Mesendoderm (in vitro differentiated cells): ENCODE measurements at places on chromosomes 11 and 22.
A peak's percentile ranks its signal among the peaks of the same experiment; 100 is the strongest.

DNA sequence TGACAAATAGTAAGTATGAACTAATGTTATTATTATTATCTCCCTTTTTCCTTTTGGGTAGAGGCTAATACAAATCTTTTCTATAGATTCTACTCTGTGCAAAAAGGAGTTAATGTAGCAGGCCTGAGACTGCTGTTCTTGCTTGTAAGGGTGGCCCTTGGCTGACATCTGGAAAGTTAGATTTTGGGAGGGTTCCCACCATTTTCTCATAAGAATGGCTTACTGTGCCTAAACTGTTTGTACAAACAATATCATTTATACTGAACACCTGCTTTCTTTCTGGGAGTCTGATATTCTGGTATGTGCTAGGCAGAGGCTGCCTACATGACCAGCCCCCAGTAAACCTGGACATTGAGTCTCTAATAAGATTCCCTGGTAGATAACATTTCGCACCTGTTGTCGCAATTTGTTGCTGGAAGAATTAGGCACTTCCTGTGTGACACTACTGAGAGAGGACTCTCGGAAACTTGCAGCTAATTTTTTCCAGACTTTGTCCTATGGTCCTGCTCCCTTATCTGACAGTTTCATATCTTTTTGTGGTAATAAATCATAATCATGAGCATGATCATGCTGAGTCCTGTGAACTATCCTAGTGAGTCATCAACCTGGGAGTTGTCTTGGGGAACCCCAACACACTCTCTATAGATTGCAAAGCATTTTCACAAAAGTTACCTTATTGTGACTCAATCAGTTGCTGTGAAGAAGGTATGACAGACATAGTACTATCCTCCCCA is 257.7 kb upstream of the CCDC90B start:
- peak; percentile 46 for DNase-seq

DNA sequence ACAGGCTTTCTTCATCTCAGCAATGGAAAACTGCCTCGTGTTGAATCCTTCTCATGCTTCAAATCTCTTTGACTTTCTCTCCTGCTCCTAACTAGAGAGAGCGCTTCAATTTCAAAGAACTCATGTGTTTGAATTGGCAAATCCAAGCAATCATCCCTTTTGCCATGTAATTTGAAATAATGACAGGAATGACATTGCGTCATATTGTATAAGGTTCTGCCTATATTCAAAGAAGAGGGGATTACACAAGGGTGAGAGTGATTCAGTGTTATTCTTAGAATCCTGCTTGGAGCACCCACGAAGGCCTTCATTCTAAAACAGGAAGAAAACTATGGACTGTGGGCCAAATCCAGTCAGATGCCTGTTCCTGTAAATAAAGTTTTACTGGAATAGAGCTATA is 720.6 kb downstream of the JRKL start:
- no peak for DNase-seq

DNA sequence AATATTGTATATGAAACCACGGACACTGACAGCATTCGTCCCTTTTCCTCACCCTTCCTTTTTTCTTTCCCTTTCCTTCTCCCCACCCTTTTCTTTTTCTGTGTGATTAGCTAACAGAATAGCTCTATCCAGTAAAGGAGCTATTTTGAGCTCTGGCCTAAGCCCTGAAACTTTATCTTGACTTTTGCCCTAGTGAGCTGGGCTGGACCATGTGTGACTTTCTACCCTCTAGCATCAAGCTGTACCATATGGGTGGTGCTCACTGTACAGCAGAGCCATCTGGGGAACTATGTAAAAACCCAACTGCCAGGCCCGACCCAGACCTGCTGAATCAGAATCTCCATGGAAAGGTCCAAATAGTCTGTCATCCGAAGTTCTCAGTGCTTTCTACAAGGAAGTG is 21.9 kb upstream of the PANX1 start:
- DNase-seq, result no peak

DNA sequence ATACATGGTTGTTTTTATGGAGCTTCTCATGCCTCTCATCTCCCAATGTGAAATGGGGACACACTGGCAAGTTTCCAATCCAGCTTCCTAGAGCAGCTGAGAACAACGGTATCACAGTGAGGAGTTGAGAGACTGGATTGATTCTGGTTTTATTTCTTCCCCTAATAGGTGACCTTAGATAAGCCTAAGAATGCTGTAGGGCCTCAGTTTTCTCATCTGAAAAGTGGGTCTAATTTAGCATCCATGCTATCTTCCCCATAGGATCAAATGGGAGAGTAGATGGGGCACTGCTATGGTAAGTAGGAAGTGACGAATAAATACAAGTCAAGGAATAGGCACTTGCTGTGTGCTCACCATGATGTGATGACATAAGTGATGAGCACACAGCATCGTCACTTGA is 61.1 kb upstream of the PHOX2A start:
- no peak for DNase-seq

GRCh38 chr11:7060868-7061267 is 27.9 kb upstream of the RBMXL2 start:
- no peak for DNase-seq

DNA sequence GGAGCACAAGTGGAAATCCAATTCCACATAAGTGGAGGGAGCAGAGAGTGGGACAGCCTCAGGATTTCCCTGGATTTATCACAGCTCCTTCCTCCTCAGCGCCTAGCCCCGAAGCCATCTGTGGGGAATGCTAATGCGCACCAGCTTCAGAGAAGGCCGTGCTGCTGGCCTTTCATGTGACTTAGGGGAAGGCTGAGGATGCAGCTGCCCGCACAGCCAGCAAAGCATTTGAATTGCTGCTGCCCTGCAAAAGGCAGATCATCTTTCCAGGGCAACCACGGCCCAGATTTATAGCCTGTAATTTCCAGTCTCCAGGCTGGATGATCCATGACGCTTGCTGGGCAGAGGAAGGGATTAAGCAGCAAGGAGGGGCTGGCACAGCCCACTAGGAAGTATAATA is 29.9 kb downstream of the SYN3 start:
- DNase-seq, result no peak

DNA sequence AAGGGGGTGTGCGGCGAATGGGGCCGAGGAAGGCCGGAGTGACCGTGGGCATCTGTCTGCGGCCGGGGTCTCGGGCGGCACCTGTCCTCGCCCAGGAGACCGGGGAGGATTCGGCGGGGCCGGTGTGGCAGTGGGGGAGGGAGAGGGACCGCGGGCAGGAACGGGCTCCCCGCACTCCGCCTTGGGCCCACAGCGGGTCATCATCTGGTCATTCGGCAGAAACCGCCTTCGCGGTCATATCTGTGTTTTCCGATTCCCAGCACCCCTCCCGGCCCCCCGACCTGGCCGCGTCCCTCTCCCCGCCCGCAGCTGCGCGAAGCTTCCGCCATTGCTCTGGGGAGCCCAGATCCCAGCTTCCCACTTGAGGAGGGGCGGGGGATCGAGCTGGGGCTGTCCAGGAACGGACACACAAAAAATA is 824 bp upstream of the CBX6 start:
- DNase-seq, result peak; percentile 51

- no peak for DNase-seq
Measured at GRCh38 chr11:9527481-9528135, 45.9 kb upstream of the WEE1 start.

- no peak for DNase-seq
Measured at GRCh38 chr11:73913472-73913871, 36.7 kb downstream of the PAAF1 start.

DNA sequence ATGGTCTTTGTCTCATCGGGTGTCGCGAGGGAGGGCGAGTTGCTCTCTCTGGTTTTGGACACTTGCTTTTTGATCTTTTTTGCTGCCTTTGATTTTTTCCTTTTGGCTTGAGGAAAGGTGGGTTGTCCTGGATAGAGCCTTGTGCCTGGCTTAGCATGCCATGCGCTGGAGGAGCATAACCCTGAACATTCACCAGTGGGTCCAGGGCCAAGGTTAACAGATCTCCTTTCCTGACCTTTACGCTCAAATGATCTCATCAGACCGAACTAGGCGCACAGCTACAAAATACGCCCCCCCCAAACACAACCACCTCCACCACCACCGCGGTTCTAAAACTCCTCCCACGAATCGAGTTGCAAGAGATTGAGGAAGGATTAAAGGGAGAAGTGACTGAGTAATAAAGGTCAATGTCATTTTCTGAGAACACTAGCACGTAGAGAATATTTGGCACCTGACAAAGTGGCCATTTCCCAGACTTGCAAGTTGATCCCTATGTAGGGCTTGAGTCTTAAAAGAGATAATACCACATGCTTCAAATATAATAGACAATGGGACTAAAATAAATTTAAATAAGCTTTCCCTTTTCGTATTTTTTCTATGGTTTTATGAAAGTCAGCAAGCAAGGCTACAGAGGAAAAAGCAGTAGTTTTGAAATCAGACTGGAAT is 48.7 kb upstream of the CADM1 start:
- DNase-seq, result no peak

- no peak for DNase-seq
Measured at GRCh38 chr11:116558504-116559211, 214.1 kb downstream of the BUD13 start.

DNA sequence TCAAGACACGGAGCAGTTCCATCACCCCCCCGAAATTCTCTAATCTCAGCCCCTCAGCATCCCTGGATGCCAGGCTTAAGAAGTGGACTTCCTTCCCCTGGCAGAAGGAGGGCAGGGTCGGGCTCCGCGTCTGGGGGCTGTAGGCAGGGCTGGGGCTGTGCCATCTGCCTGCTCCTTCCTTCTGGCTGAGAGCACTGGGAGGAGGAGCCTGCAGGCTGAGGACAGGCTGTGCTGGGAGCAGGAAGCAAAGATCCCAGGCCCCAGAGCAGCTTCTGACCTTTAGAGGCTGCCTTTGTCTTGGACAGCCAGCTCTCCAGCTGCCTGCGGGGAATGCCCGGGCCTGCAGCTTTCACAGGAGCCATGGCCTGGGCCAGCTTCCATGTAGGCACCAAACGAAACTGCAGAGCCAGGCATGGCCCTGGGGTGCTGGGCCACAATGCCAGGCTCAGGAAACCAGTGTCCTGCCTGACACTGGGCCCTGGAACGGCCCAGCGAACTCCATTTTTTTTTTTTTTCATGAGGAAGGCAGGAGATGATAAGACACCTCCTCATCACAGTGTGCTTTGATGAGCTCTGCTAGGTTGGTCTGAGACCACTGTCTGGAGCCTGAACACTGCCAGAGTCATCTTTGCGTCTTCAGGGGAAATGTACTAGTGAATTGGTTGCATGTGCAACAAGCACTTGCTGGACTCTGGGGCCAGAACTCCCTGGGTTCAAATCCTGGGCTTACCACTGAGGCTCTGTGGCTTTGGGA is 67.9 kb downstream of the MCM5 start:
- DNase-seq, result peak; percentile 16

- no peak for DNase-seq
Measured at GRCh38 chr11:16346975-16347374, 9.4 kb downstream of the SOX6 start.

DNA sequence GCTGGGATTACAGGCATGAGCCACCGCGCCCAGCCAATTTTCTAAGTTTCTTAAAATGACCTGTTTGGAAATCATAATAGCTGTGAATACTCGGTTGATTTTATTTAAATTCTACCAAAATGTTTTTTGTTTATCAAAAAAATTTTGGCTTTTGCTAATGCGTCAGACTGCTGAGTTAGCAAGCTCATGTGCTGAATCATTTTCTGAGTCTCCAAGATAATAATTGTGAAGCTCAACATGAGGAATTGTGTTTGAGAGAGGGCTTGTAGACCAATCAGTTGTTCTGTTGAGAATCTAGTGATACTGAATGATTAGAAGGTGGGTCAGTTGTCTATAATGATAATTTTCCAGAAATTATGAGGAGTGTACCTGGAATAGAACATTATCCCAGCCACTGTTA is 15.9 kb downstream of the RNF214 start:
- no peak for DNase-seq

DNA sequence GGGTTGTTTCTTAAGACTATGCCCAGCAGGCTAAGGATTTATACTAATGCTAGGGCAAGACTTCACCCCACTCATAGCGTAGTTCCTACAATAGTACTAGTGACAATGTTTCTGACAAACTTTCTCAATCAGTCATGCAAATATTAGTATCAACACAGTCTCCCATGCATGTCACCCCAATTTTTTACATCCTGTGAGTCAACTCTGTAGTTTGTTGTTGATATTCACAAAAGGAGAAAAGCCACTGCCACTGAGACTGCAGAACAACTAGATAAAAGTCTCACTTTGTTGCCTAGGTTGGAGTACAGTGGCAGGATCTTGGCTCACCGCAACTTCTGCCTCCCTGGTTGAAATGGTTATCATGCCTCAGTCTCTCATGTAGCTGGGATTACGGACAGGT is 155.2 kb downstream of the RBFOX2 start:
- no peak for DNase-seq

GRCh38 chr11:12885717-12886239 is 123.3 kb upstream of the RASSF10 start:
- DNase-seq, result no peak

DNA sequence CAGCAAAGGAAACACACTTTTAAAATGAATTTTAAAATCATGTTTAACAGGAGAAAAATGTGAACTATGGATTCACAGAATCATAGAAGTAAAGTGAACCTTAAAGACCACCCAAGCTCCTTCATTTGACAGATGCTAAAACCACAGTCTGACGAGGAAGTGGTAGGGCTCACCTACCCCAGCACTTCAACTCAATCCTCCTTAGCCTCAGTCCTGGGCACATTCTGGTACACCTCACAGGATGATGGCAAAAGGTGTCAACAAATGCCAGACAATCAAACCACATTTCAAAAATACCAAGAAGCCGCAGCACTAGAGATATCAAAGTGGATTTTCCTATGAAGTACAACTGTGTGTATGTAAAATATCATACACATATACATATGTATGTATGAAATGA is 43.1 kb downstream of the PITPNB start:
- no peak for DNase-seq

- DNase-seq, result no peak
Measured at GRCh38 chr11:8204025-8204424, 35.2 kb upstream of the RIC3 start.

DNA sequence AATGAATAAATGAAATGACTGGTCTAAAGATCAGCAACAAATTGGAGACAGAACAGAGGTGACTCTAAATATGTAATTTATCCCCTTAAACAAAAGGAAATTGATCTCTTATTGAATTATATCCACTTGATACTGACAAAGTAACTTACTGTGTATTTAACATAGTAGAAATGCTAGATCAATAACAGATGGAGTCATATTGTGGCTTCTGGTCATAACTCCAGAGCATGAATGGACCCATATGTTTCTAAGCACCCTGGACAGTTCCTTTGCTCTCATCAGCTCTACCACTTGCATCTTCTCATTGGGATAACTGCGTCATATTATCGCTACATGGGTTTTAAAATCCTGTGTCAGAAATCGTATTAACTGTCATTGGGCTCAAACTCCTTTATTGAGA is 222.3 kb downstream of the ETS1 start:
- peak; percentile 39 for DNase-seq

- DNase-seq, result no peak
Measured at GRCh38 chr22:30695351-30695851, 727 bp downstream of the OSBP2 start.

- DNase-seq, result peak; percentile 68
Measured at GRCh38 chr11:1515082-1516060, 28.8 kb upstream of the MOB2 start.

GRCh38 chr11:119218141-119218878 is 12.2 kb downstream of the CBL start:
- no peak for DNase-seq
